Epithelial cell of proximal tubule (primary cell): ENCODE measurements at places on chromosomes 12 and 14. TPM values are rescaled to one million over a fixed set of nuclear protein-coding genes. Genes with fewer than 3 reads are reported as not detected.

GRCh38 chr12:127290251-127290650 is 976.7 kb upstream of the TMEM132C start:
- no peak for DNase-seq

DNA sequence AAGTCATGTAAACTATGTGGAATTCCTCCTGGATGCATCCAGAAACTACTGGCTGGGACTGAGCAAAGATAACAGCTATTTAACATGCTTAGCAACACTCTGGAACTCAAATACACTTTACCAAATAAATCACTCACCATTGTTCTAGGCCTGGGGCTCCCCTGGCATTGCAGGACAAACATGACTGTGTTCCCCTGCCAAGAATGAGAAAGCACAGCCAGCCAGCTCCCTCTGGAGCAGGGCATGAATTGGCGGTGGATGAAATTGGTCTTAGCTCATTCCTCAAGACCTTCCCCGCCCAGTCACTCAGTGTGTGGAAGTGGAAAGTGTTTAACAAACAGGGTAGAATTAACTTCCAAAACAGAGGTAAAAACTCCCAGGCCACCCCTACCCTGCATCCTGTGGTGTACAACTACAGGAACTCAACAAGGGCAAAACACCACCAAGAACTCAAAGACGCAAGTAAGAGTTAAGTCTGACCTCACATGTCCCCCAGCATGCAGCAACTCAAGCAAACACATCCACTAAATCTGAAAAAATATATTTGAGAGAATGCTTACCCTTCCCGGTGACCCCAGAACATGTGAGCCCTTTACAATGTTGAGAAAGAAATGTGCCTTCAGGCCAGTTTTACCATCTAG is 58.4 kb upstream of the BDKRB2 start:
- DNase-seq, result peak; percentile 50

DNA sequence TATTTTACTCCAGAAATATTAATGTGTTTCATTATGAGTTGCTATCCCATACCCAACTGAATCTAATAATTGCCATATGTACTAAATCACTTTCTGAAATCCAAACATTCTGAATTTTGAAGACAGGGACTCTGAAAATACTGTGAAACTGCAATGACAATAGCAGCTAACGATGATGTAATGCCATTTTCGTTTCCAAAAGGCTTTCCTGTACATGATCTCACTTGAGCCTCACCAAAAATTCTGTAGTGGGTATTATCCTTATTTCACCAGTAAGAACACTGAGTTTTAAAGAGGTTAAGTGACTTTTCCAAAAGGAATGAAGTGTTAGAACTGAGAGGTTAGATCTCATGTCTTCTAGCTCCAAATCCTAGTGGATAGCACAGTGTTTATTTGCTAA is 133.3 kb downstream of the FLRT2 start:
- no peak for DNase-seq

The GALNT9 gene
- not detected in 2 replicates for total RNA-seq

GRCh38 chr14:23950411-23951135 is 3.0 kb upstream of the DHRS4 start:
- no peak for DNase-seq

The GARIN6 gene
- total RNA-seq, result not detected in 2 replicates

The OTUB2 gene
- 5.6 and 15.0 TPM in 2 replicates for total RNA-seq

GRCh38 chr14:95699412-95699811 is 13.2 kb downstream of the TCL1B start:
- DNase-seq, result no peak

The KLRG1 gene
- 0.65 and 1.2 TPM in 2 replicates for total RNA-seq

The CLEC14A gene
- total RNA-seq, result 0.43 TPM in 1 of 2 replicates, not detected in the other

GRCh38 chr12:104684884-104685283 is 228.1 kb downstream of the CHST11 start:
- no peak for DNase-seq

- DNase-seq, result no peak
These were observed 5.5 kb downstream of the CNTN1 start for GRCh38 chr12:40697566-40698259.

The RNF212B gene
- not detected in 2 replicates for total RNA-seq

DNA sequence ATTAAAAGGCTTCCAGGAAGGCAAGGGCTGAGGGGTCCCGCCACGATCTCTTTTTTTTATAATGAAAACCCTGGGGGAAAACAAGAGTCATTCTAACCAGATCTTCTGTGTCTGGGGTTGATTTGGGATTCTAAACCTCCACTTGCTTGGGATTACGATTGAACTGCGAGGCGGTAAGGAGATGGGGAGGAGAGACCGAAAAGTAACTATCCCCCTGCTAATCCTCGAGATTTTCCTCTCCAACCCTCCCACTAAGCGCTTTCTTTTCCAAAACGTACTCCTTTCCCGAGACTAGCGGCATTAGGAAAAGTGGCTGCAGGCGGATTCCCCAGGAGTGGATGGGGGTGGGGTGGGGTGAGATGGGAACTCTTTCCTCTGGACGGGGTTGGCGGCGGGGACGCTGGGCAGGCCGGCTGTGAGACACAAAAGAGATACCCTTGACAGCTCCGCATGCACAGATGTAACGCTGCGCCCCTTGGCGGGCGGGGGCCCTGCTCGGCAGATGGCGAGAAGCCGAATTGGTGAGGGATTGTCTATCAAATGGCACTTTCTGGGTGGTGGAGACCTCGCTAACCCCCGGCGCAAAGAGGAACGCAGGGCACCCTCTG is 830 bp upstream of the SRRM4 start:
- no peak for DNase-seq

DNA sequence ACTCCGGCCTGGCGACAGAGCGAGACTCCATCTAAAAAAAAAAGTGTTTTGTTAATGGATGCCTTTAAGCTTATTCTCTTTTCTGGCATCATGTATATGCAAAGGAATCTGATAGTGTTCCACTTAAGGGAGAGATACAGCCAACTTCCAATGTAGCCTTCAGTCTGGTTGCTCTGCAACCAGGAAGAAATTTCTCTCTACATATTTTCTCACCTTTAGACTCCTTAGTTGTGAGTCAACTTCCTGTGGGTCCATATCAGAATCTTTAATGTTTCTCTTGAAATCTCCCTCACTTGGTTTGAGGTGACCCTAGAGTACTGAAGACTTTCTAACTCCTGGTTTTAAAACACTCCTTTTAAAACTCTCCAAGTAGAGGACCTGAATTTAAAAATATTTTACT is 340.4 kb downstream of the SLC6A15 start:
- DNase-seq, result no peak

DNA sequence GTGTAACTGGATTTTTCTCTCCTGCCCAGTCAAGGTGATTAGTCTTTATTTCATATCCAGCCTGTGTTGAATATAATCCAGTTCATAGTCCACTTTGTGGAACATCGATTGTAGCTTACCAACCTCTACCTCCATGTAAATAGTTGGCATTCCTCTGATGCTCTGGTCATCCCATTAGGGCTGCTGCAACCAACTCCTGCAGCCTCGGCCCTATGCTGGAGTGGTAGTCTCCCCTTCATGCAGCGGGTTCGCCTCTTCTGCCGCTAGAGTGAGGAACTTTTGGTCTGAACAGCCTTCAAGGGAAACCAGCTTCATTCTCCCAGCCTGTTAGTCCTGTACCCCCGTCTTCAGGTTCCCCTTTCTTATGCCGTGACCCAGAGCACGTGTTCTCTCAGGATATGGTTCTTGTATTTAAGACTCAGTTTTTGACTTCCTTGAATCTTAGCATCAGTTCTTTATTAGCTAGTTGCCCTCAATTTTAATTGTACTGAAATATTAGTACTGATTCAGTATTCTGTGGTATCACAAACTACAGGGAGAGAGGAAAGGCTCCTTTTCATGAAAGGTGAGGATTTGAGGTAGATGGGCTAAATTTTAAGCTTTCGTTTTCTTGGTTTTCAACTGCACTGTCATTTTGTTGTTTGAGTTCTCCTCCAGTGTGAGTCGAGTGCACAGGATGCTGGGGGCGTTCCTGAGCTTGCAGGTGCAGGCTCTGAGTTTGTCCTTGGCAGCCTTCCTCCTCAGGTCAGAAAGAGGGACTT is 33.2 kb downstream of the ZNF664 start:
- no peak for DNase-seq
